ENCODE measurements at places on chromosomes 7 and 10.

DNA sequence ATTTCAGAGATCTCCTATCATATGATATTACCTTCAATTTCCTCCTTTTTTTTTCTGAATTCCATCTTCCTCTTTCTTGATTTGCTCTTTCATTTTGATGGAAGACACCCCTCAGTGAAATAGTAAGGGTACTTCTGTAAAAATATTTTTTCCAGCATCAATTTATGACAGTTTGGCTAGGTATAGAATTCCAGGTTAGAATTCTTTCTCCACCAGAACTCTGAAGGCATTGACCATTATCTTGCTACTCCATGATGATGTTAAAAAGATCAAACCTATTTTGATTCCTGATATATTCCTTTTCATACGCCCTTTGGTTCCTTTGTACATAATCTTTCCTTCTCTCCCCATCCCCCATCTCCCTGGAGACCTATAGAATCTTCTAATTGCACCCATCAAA, 48.4 kb downstream of the MTPAP start:
- DNase-seq = no peak

- no peak for DNase-seq
Measured at GRCh38 chr7:156865493-156865892, 27.5 kb downstream of the LMBR1 start.

DNA sequence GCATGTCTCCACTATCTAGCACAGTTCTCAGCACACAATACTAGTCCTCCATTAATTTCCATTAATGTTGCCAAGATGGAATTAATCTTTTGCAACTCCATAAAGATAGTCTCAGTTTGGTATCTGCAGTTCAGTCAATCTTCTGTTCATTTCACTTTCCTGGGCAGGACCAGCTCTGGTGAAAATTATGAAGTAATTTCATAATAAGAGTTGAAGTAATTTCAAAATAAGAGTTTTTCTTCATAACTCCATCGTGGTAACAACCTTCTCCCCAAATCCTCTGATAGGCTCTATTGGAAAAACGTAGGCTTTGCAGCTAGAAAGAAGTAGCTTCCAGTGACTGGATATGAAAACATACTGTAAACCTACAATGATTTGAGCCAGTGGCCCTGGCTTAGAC, 618.2 kb downstream of the TYW1 start:
- no peak for DNase-seq

DNA sequence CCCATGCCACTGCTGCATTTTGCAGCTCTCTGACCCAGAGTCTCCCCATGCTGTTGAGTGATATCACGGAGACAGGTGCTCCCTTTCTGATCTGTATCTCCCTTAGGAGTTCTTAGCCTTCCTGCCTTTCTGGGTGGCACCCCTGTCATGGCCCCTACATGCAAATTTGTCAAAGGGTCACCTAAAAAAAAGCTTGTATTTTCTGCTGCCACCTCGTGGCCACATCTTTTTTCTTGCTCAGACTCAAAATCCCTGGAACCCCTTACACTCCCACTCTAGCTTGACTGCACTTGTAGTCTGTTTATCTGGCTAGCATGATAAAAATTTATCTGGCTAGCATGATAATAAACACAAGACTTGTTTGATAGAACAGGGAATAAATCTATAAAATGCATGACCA, 809.1 kb downstream of the SORCS1 start:
- DNase-seq = no peak

DNA sequence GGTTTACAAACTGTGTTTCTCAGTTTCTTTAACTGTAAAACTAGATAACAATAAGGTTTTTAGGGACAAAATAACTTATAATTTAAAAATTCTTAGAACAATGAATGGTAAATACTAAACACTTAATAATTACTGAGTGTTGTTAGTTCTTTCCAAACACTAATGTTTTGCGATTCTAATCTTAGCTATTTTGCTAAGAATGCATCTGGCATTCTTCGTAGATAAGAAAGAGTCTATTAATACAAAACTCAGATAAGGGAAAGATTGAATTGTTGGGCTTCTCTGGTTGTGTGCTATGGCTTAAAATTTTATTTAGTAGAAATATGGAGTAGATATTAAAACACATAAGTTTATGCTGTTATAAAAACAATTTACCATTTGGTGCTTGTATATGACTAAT, 45.4 kb downstream of the TMEM229A start:
- no peak for DNase-seq

DNA sequence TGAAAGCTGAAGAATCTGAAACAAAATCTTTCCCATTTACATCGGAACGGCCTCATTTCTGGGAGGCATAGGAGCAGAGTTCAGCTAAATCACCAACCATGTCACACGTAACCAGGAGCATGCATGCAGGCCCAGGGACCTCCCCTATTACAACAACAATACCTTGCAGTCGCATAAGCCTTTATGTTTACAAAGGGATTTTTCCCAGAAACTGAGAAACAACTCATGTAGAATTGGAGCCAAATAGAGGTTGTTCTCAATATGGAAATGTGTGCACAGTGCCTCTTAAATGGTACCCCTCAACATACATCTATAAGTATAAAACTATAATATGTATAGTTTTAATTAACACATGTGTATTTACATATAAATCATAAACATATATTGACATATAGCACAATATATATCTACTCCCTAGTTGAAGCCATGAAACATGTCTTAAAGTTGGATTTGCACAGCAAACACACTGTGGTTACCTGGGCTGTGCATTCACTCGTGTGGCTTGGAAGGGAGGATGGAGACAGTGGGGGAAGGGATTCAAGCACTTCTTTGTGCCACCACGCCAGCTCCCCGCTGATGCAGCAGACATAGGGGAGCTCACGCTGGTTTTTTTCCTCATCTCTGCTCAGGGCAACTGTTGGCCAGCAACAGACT, 35.0 kb upstream of the DGKI start:
- DNase-seq = no peak

DNA sequence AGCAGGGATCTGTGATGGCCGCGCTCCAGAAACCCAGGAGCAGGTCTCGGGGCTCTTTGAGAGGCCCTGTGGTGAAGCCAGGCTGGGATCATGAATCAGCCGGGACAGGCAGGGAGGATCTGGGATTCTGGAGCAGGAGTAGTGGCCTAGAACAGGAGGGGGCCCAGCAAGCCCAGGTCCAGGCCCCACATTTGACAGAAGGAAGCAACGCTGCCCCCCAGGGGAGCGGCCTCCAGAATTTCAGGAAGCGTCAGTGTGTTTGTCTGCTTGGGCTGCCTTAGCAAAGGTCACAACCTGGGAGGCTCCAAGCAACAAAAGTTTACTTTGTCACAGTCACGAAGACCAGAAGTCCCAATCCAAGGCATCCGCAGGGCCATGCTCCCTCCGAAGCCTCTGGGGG, 36.8 kb downstream of the CLRN3 start:
- no peak for DNase-seq

DNA sequence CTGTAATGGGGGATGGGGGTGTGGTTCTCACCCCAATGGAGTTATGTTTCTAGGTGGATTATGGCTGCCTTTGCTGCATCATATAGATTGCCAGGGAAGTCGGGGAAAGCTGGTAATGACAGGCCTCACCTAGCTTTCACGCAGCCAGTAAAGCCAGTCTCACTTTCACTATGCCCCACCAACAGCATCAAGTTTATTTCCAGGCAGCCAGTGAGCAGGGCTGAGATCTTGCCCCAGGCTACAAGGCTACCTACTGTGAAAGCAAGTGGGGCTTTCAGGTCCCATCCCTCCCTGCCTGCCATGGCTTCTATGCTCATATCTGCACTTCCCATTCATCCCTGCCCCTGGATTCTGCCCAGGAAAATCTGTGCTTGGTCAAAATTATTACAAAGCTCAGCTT, 61.7 kb upstream of the NXPH1 start:
- DNase-seq = no peak

GRCh38 chr10:44068716-44069482, 316.0 kb downstream of the CXCL12 start:
- DNase-seq = no peak

DNA sequence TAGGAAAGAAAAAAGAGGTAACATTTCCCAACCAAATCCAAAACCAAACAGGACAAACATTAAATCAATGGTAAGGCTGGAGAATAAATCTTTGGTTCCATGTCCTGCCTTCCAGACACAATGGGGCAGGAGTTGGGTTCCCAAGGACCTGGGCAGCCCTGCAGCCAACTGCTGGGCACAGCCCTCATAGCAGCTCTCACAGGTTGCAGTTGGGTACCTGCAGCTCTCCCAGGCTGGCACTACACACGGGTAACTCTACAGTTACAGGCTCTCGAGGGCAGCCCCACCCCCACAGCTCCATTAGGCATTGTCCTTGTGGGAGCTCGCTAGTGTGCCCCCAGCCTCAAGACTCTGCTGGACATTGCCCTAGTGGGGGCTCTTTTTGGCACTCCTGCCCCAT, 7.5 kb downstream of the GRB10 start:
- no peak for DNase-seq

- no peak for DNase-seq
Measured at GRCh38 chr7:95262875-95263274, 61.5 kb downstream of the PON1 start.

DNA sequence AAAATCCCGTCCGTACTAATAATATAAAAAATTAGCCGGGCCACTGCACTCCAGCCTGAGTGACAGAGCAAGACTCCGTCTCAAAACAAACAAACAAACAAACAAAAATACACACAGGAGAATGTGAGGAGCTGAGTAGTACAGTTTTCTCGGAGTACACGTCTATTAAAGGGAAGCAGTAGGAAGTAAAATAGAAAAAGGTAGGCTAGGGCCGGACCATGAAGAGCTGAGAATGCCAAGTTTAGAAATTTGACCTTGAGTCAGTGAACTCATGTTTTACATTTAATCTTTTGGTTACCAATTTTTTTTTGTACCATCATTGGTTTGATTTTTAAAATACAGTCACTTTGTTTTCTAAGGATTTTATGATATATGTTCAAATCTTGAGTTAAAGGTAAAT, 64.1 kb downstream of the KAT6B start:
- no peak for DNase-seq

DNA sequence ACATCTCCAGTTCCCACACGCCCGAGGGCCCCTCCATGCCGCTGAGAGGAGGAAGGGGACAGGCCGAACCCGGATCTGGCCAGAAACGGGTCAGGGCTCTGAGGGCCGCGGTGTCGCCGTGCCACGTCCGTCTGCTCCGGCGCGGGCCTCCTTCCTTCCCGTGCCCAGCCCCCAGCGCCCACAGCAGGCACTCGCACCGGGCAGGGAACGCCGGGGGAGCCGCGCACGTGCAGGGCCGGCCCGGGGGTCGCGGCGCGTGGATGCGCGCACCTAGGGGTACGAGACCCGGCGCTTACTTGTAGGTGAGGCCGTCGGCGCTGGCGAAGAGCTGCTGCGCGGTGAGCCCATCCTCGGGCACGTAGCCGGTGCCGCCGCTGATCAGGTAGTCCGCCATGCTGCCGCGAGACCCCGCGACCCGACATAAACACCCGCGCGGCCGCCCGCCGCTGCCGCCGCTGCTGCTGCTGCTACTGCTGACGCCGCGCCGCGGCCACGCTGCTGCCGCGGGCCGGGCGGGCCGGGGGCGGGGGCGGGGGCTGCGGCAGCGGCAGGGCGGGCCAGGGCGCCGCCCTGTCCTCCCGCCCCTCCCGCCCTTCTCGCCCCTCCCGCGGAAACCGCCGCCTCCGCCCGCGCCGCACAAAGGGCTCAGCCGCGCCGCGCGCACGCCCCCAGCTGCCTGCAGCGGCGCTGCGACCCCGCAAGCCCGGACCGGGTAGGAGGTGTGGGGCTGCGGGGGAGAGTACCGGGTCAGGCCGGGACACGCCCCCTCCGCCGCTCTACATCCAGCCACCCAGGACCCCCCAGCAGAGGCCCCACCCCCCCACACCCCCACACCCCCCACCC, 4.1 kb downstream of the IMPDH1 start:
- no peak for DNase-seq

DNA sequence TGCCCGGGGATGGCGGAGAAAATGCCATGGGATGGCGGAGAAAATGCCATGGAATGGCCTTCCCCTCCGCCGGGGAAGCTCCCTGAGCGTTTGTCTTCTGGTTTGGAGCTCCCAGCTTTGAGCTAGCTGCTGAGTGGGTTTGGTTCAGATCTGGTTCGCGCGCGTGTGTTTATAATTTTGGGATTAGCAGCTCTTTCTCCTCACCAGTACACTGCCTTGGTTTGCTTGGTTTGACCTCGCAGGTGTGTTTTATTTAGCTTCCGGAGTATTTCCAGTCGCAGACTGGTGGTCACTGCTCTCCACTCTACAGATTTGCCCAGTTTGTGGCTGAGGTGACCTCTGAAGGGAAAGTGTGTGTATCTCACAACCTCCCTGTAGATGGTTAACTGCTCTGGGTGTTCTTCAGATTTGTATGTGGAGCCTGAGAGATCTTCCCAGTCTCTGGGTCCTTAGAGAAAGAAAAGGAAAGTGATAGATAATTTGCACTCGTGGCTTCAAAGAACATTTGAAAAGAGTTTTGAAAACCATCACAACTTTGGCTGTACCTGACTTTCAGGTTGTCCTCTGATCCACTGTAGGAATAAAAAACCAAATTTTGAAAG, 597 bp downstream of the ZNF277 start:
- DNase-seq = no peak

DNA sequence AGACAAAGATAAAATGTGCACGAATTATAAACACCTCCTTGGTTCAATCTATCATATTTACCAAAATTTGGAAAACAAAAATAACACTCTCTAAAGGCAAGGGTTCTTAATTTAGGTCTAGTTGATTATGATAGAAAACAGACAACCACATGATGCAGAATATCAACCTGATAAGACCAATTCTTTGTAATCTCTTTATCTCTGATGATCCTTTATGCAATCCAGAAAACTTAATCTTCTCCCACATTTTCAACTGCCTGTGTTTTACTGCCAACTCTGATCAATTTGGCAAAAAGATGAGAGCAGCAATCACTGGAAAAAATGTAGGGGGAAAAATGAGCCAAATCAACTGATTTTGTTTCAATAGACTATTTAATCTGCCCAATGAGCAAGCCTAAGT, 148.5 kb downstream of the LRRN3 start:
- no peak for DNase-seq

DNA sequence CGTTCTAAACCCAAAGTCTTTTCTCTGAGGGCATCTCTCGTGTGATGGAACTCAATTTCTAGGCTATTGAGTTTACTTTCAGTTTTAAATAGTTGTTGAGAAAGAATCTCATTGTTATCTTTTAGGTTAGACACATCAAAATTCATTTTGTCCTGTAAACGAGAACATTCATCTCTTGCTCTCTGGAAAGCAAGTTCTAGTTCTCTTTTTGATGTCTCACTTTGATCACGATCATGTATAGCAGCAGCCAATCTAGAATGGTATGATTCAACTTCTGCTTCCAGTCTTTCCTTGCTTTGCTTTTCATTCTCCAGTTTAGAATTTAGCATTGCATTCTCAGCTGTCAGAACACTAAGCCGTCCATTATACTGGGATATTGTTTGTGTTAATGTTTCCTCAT, 65.1 kb downstream of the ANKRD26 start:
- no peak for DNase-seq

GRCh38 chr10:124450012-124450782, at the start of gene NKX1-2:
Gene NKX1-2, minus strand, starts transcription at chr10:124450035. Its CDS starts 92 bp downstream, at chr10:124449943.
- no peak for DNase-seq

DNA sequence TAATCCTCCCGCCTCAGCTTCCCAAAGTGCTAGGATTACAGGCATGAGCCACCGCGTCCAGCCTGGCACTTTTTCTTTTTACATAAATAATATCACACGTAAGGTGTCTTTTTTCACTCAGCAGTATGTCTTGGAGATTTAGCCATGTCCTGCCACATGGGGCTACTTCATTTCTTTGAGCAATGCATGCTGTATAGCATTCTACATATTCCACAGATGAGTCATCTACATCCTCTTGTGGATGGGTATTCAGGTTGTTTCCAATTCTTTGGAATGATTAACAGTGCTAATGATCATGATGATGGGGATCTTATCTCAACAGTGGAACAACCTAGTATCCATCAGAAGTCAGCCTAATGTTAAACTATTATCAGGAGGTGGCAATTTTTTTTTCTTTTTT, 50.8 kb downstream of the ZNF503 start:
- no peak for DNase-seq

- DNase-seq = no peak
Measured at GRCh38 chr10:112282086-112282485, 1.1 kb upstream of the TECTB start.
